ENCODE measurements at places on chromosomes 12 and 14. TPM values are rescaled to one million over a fixed set of nuclear protein-coding genes. Genes with fewer than 3 reads are reported as not detected.

GRCh38 chr14:75261820-75262219 lies 16.8 kb upstream of the FOS start:
- no peak overlapping the region for H3K27ac ChIP-seq
- no peak overlapping the region for H3K4me3 ChIP-seq

- H3K36me3 ChIP-seq, result no peaks in the 10 kb centered on the region
- H3K4me1 ChIP-seq, result no peaks in the 10 kb centered on the region
- H3K27ac ChIP-seq, result no peak overlapping the region
- DNase-seq, result no peak
- no peak overlapping the region for H3K4me3 ChIP-seq
Measured at GRCh38 chr12:5889381-5890047, 55.5 kb downstream of the ANO2 start.

DNA sequence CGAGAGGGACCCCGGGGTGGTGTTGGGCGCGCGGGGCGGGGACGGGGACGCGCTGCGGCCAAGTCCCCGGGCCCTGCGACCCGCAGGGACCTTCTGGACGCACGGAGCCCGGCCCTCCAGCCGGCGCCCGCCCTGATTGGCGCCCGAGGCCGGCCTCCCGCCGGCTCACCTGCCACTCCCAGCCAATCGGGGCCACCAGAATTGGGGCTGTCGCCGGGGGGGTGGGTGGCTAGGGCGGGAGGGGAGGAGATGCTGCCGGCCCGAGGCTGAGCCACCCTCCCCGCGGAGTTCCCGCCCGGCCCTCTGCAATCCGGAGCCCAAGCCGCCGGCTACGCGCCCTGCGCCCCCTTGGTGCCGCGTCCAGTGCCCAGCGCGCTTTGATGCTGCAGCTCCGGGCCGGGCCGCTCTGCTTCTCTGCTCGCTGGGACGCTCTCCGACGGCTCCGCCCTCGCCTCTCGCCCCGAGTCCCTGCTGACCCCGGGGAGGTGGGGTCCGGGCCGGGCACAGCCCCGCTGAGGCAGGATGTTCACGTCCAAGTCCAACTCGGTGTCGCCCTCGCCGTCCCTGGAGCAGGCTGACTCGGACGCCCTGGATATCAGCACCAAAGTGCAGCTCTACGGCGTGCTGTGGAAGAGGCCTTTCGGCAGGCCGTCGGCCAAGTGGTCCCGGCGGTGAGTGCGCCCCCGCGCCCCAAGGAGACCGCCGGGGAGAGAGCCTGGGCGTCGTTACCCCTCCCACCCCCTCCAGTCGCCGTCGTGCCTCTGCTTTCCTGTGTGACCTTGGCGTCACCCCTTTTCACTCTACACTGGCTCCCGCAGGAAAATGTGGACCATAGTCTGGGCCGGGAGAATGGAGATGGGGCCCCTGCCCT lies at the start of gene PLEKHD1:
TSS of gene PLEKHD1 (plus strand) at position 285 of the 871 bp plus-strand sequence. CDS start at position 523, 238 bp downstream.
- H3K27ac ChIP-seq, result no peak within 1 kb of the TSS
- no peaks in the 10 kb centered on the region for H3K36me3 ChIP-seq
- peaks cover 38% of the 10 kb centered on the region for H3K27me3 ChIP-seq
- peak within 1 kb of the TSS; percentile 47 for H3K4me3 ChIP-seq

Gene KLHL33
- 0.32 TPM for total RNA-seq

Gene TBC1D30
- 1.1 TPM for total RNA-seq

Gene TEX52
- not detected for total RNA-seq

GRCh38 chr14:77055981-77056380 lies 27.5 kb upstream of the IRF2BPL start:
- no peaks in the 10 kb centered on the region for H3K36me3 ChIP-seq
- peaks cover 16% of the 10 kb centered on the region for H3K4me1 ChIP-seq
- no peak overlapping the region for H3K27ac ChIP-seq

DNA sequence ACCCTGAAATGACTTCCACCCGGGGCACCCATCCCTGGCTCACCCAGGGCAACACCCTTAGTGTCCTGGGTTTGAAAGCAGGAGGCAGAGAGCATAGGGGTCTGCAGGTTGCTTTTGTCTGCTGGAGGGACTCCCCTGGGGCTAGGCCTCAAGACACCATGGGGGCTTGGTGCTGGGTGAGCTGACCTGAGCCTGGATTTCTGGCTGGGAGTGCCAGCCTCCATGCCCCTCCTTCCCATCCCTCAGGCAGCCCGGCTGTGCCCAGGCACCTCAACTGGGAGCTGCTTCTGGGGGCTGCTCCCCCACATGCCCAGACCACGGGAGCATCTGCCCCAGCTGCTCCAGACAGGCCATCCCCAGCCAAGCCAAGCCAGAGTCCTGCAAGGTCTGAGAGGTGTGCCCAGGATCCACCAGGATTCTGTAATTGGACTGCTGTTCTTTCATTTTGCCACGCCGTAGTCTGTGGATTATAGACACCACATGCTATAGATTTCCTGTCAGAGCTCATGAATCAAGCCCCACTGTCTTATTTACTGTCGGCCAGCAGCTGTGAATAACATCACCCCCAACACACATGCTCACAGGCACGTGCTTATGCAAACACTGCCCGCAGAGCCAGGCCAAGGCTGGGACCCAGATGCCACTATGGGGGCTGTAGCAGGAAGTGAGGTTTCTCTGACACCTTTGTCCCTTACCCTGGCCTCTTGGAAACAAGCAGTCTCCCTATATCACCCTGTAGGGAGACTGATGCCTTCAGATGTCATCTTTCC lies 29.4 kb upstream of the ESRRB start:
- DNase-seq, result no peak
- no peak overlapping the region for H3K4me3 ChIP-seq
- H3K27ac ChIP-seq, result no peak overlapping the region

DNA sequence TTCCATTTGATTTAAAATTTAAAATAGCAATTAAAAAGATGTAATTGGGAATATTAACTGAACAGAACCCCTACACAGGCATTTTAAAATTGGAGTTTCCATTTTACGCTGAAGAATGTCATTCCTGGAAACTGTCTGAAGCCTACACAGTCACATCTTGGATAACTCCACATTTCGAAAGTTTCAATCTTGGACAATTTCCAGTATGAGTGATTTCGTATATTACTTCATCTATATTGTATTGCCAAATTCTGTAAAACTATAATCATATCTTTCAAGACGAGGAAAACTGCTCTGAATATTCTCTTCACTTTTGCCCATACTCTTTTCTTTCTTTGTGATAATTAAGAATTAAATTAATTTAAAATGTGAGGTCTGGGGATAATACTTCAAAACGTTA lies 194.2 kb upstream of the ABCD2 start:
- no peak for DNase-seq
- no peak overlapping the region for H3K27ac ChIP-seq
- H3K4me1 ChIP-seq, result no peaks in the 10 kb centered on the region
- no peaks in the 10 kb centered on the region for H3K27me3 ChIP-seq
- no peak overlapping the region for H3K4me3 ChIP-seq

GRCh38 chr12:62785941-62786559 lies 148.9 kb downstream of the PPM1H start:
- H3K36me3 ChIP-seq, result no peaks in the 10 kb centered on the region
- H3K27ac ChIP-seq, result peak overlapping the region; percentile 83
- DNase-seq, result peak; percentile 27
- H3K4me1 ChIP-seq, result peaks cover 68% of the 10 kb centered on the region

- H3K4me3 ChIP-seq, result no peak overlapping the region
- H3K36me3 ChIP-seq, result no peaks in the 10 kb centered on the region
- H3K27me3 ChIP-seq, result no peaks in the 10 kb centered on the region
- no peak for DNase-seq
- H3K27ac ChIP-seq, result no peak overlapping the region
Measured at GRCh38 chr12:93223440-93224426, 154.0 kb upstream of the NUDT4 start.

GRCh38 chr14:93655078-93655750 lies 133.1 kb downstream of the PRIMA1 start:
- H3K36me3 ChIP-seq, result no peaks in the 10 kb centered on the region
- peaks cover 5% of the 10 kb centered on the region for H3K27me3 ChIP-seq
- DNase-seq, result no peak
- H3K27ac ChIP-seq, result no peak overlapping the region

Gene REP15
- total RNA-seq, result 7.2 TPM

- peaks cover 12% of the 10 kb centered on the region for H3K4me1 ChIP-seq
- no peak overlapping the region for H3K27ac ChIP-seq
- no peak for DNase-seq
- no peak overlapping the region for H3K4me3 ChIP-seq
Measured at GRCh38 chr12:109892748-109893147, 7.3 kb upstream of the TCHP start.

- no peaks in the 10 kb centered on the region for H3K27me3 ChIP-seq
- H3K4me3 ChIP-seq, result no peak overlapping the region
- DNase-seq, result no peak
- no peak overlapping the region for H3K27ac ChIP-seq
Measured at GRCh38 chr12:121512561-121512960, 68.3 kb downstream of the KDM2B start.

Gene A2ML1
- total RNA-seq, result not detected

Gene AQP2
- not detected for total RNA-seq

Gene HAL
- total RNA-seq, result not detected

Gene CABP1
- total RNA-seq, result 4.9 TPM

Gene PRIMA1
- total RNA-seq, result 3.8 TPM

Gene SLC24A4
- 0.19 TPM for total RNA-seq

GRCh38 chr14:102150744-102151143 lies 11.0 kb downstream of the WDR20 start:
- no peaks in the 10 kb centered on the region for H3K27me3 ChIP-seq
- DNase-seq, result no peak
- no peak overlapping the region for H3K4me3 ChIP-seq
- no peak overlapping the region for H3K27ac ChIP-seq

GRCh38 chr12:81610955-81611889 lies 147.9 kb downstream of the PPFIA2 start:
- H3K27me3 ChIP-seq, result no peaks in the 10 kb centered on the region
- no peak for DNase-seq
- no peaks in the 10 kb centered on the region for H3K4me1 ChIP-seq
- H3K4me3 ChIP-seq, result no peak overlapping the region
- H3K27ac ChIP-seq, result no peak overlapping the region
- no peaks in the 10 kb centered on the region for H3K36me3 ChIP-seq

Gene MSI1
- 6.5 TPM for total RNA-seq

Gene OLR1
- 1.1 TPM for total RNA-seq

Gene ACRBP
- 0.25 TPM for total RNA-seq

Gene NTS
- total RNA-seq, result not detected
